Nucleus accumbens (tissue), 56 donors: ENCODE measurements at places on chromosomes 12 and 14.

GRCh38 chr12:132489602-132490266, at the start of gene FBRSL1:
FBRSL1 (plus strand) TSS chr12:132490151.
- DNase-seq: peak; percentile 80

DNA sequence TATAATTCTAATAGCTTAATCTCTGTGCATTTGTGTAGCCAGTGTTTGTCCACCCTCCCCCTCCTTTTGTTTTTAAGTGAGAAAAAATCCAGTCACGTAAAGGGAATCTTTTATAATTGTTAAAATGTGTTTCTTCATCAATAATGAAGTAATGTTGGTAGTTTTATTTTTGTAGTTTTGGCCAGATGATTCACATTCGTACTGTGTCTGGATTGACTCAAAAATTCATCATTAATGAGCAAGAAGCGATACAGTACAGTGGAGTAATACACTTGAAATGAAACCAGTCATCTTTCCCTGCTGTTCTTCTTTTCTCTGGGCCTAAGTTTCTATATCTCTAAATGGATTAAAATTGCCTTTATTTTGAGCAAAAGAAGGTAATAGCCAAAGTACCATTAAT, 86.5 kb downstream of the SRGAP1 start:
- no peak for DNase-seq

- no peak for DNase-seq
These were observed 683.2 kb upstream of the FOXG1 start for GRCh38 chr14:28083389-28083788.

DNA sequence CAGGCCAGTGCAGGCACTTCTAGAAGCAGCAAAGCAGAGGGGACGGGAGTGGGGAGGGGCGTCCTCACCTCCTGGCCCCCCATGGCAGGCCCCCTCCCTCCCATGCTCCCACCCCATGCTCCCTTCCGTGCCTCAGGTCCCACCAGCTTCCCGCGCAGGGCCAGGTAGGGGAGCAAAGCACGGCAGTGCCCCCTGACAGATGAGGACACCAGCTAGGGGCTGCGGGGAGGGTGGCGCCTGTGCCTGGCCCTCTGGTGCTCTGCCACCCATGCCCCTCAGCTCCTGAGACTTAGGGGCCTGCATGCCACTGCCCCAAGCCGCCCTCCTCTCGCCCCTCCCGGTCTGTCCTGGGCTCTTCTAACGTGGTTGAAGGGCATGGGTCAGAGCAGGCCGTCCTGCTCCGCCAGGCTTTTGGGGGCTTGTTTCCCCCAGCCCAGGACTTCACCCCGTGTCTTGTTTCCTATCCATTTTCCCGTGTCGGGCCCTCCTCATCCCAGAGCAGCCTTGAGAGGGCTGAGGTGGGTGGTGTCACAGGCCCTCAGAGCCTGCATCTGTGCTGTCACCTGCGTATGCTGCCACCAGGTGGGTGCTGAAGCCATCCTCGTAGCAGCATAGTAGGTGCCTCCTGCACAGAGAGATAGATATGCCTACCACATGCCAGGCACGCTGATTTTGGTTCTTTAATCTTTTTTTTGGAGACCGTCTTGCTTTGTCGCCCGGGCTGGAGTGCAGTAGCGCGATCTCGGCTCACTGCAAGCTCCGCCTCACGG, 10.2 kb downstream of the TRMT61A start:
- DNase-seq: no peak

GRCh38 chr14:21653331-21653885, at the start of gene OR4E2:
OR4E2 (plus strand) TSS chr14:21653835; CDS start chr14:21665083, 11,248 bp downstream.
- DNase-seq: no peak

DNA sequence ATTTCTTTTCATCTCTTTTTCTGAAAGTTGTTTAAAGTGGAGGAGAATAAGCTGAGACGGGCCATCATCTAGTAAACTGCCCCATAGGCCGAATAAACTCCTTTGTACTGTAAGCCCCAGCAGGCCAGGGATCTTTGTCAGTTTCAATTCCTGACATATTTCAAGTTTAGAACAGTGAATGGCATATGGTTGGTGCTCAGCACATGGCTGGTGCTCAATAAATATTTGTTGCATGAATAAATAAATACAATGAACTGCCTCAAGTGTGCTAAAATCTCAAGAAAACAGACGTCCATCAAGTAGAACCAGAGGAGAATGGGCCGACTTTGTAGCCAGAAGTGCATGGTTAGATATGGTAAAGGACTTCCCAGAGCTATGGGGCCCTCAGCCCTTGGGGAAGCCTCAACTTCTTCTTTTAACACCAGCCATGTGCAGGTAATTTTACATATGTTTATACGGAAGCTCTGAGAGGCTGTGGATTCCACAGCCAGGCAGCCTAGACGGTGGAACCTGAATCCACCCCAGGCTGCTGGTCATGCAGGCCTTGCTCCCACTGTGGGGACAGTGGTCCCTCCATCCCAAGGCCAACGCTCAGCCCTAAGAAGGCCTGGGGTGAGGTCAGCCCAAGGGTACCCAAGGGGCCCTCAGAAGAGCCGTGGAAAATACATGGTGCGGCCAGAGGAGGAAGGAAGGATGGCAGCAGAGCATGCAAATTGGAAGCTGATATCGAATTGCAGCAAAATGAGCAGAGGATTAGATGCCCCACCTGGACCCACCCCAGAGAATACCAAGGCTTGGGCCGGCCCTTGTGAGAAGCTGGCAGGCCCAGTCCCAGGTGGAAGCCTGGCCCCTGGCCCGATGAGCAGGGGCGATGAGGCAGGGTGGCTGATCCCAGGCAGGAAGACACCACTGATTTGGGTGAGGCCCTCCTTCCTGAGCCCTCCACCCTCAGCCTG, 8.7 kb upstream of the AQP2 start:
- DNase-seq: no peak

DNA sequence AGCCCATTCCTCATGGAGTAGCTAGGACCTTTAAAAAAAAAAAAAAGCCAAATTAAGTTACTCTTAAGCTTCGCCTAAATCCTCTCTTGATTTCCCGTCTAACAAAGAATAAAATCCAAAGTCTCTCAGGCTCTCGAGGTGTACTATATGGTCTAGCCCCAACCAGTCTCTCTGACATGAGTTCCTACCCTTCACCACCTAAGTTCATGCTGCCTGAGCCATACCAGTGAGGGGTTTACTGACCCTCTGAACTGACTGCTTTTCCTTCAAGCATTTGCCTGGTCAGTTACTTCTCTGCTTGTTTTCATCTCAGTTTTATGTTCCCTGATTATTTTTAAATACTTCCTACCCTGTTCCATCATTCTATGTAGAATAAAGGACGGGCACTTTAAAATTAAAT, 58.2 kb upstream of the KCNMB4 start:
- no peak for DNase-seq

DNA sequence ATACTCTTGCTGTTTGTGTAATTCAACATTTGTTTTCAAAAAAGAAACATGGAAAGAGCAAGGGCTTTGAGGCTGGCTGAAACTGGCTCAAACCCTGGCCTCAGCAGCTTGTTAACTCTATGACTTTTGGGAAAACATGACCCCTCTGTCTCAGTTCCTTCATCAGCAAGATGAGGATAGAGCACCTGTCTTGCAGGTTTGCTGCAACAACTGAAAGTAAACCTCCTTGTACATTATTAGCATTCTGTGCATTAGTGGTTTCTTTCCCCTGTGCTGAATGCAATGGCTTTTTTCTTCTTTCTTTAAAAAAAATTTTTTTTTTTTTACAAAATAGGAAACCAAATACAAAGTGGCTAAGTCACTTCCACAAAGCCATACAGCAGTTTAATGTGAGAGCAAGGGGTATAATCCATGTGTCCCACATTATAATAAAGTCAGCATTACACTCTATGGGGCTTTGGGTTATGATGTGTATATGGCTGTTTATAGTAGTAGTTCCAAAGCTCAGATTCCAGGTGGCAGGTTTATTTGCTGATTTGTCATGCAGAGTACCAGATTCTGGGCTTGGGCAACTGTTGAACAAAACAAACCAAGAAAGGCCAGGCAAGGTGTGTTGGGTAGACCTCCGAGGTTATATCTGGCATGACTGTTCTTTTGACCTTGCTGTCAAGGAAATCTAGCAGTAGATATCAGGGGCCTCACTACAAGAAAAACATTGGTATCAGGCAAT, 194.5 kb upstream of the CNOT2 start:
- DNase-seq: no peak

DNA sequence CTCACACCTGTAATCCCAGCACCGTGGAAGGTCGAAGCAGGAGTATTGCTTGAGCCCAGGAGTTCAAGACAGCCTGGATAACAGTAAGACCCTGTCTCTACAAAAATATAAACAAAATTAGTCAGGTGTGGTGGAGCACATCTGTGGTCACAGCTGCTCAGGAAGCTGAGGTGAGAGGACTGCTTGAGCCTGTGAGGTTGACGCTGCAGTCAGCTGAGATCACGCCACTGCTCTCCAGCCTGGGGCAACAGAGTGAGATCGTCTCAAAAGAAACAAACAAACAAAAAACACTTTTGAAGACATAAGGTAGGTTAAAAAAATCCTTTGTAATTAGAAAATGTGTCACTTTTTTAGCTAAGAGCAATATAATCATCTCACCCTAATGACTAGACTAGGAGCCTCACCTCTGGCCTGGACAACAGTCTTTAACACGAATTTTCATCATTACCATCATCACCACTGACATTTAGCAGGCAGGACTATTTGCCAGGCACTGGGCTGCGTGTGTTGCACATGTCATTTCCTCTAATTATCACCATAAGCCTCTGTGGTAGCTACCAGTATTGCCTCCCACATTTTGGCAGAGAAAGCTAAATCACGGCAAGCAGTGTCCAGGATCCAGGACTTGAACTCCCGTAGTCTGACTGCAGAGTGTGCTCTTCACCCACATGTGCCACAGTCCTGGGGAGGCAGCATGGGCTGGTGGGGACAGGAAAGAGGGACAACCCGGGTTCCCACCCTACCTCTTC, 4.6 kb upstream of the SYCP3 start:
- DNase-seq: no peak

DNA sequence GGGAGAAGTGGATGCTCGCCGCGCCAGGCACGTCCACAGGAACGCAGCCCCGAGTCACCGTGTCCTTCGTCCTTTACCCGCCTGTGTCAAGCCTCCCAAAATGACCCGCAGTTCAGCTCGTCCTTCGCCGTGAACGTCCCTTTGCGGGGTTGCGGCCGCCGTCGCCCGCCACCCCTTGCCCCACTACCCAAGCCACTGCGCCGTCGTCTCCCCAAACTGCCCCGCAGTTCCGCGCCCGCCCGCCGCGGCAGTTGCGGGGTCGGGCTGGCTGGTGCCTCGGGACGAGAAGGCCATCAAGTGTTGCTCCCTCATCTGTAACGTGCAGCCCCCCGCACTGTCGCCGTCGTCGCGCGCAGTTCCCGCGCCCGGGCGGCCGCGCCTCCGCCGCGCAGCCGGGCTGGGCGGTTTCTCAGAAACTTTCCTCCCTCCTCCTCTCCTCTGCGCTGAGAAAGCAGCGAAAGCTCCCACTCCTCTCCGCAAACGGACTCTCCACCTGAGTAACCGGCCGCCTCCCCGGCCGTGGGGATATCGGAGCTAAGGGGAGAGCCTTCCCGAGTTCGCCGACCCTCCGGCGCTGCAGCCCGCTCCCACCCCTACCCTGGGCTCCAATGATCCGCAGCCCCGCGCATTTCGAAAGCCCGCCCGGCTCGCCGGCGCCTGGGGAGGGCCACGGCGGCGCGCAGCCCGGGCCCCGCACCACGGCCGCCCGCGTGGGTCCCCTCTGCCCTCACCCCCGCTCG, 6.7 kb downstream of the CDKN1B start:
- DNase-seq: peak; percentile 43

DNA sequence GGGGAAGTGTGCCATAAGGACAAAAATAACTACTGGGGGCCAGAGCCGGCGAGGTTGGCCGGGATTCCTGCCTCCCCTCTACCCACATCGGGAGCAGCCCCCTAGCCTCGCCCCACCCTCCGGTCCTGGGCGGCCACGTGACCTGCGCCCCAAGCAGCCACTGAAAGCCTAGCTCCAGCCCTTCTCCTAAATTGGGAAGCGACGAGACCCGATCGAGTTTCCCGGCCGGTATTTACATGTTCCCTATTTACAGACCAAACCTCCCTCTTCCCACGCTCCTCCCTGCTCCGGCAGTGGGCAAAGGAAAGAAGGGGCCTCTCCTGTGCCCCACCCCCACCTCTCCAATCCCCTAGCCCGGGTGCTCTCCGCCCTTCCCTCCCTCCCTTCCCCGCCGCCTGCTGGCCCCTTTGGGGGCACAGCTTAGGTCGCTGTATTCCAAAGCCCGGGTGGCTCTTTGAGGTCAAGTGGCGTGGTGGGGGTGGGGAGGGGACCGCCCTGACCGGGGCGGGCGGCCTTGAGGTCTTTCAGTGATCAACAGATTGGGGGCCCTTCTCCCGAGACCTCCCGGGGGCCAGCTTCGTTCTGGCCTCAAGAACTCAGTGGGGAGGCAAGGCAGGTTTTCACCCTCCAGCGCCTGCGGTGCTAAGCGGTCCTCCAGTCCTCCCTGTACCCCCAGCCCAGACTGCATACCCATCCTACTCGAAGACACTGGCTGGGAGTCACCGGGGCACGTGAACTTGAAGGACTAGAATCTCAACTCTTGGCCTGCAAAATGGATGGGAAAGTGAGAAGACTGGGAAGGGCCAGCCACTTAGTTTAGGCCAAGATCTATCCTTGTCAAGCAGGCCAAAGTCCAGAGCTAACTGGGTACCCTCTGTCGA, 6.3 kb upstream of the CTDSP2 start:
- no peak for DNase-seq

- DNase-seq: no peak
These were observed 48.7 kb upstream of the CDKN3 start for GRCh38 chr14:54348001-54348611.

DNA sequence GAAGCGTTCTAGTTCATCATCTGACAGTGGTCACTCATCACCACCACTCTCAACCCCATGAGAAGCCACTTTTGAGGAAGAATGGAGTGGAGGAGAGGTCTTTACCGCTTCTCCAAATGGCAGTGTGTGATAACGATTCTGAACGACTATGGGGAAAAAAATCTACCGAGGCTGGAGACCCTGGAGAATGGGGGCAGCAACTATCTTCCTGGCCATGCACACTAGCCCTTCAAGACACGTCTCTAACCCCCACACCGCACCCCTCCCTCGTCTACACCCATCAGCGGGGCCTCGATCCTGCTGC, 365 bp downstream of the ING4 start:
- no peak for DNase-seq

DNA sequence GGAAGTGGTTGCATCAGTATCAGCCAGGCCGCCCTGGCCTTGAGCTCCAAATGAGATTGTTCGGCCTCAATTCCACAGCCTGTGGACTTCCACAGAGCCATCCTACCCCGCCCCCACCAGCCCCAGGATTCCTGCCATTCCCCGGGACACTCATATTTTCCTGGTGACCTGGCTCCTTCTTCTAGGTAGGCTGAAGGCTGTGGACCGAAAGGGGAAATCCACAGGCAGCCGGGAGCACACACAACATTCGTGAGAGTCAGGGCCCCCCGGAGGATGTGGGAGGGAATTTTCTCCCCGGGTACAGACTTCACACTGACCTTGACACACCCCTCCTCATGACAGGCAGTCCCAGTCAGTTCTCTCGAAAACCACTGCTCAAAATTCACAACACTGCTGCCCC, 39.9 kb downstream of the RIN3 start:
- no peak for DNase-seq

GRCh38 chr12:107549651-107550480, 135.7 kb upstream of the PWP1 start:
- no peak for DNase-seq

GRCh38 chr14:38210587-38211216, 3.0 kb downstream of the SSTR1 start:
- DNase-seq: no peak

- DNase-seq: no peak
These were observed 52.9 kb upstream of the RFLNA start for GRCh38 chr12:124241776-124242528.
